Dermis blood vessel endothelial cell (primary cell): ENCODE measurements at places on chromosomes 11 and 22. TPM values are rescaled to one million over a fixed set of nuclear protein-coding genes. Genes with fewer than 3 reads are reported as not detected.

SLC5A4 gene
- total RNA-seq, result 2.7 and 3.3 TPM in 2 replicates

ZNF143 gene
- total RNA-seq, result 30.1 and 32.4 TPM in 2 replicates

ALDH3B2 gene
- not detected in 2 replicates for total RNA-seq

FXYD2 gene
- total RNA-seq, result 0.74 and 4.6 TPM in 2 replicates

DNA sequence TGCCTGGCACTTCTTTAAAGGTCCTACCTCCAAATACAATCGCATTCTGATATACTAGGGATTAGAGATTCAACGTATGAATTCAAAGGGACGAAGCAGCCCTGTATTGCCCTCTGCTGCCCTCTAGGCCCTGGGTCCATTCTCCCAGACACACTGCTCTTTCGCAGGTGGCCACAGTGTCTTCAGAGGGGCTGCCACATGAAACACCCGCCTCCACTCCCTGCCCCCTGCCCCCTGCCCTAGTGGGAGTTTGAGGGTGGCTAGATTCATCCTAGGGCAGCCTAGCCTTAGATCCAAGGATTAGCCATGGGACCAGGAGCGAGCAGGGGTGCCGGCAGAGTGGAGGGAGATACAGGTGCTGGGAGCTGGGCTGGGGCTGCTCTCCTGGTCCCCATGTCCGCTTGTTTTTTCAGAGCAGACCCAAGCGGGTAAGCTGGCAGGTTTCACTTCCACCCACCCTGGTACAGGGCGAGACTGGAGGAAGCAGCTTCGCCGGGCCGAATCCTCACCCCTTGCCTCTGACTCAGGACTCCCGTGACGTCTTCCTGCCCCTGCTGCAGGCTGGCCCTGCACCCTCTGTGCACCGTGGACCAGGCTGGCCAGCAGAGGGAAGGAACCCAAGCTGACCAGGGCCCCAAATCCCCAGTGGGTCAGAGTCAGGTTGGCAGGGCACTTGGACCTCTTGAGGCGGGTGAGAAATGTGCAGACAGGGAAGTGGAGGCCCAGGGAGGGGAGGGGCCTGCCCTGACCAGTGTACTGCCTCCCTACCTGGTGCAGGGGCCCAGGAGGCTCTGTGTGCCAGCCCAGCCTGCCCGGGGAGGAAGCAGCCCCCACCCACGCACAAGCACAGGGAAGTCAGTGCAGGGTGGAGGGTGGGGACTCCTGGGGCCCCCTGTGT lies 28.4 kb upstream of the HMOX1 start:
- DNase-seq, result peak; percentile 84

DNA sequence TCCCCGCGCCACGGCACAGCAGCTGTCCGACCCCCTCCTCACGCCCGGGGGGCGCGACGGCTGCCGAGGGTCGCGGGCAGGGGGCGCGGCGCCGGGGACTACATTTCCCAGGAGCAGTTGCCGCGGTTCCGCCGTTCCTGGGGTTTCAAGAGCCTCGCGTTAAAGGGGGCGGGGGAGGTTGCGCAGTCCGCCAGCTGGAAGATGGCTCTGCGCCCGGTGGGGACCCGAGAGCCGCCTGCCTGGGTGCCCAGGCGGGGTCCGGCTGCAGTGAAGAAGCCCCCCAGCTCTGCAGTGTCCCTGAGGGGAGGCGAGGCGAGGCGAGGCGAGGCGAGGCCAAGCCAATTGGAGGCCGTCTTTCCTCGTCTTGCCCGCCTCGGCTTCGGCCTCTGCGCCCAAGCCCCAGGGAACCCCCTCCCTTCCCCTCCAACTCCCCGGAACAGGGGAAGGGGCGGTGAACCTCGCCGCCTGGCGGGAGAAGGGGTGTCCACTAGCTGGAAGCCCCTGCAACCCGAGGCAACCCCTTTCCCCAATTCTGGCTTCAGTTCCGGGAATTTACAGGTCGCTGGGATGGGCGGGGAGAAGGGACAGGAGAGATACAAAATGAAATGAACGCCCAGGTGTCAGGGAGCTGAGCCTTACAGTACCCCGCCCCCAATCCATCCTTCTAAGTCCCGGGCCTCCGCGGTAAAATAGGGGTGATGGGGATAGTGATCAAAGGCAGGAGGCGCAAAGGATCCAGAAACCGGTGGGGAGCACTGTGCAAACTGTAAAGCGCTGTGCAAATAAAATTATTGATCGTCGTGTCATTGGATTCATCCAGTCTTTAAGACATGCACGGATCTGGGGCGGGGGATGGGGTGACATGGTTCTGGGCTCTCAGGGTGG lies 5.2 kb upstream of the GCAT start:
- peak; percentile 58 for DNase-seq

GRCh38 chr22:38285018-38285417 lies 12.2 kb upstream of the TMEM184B start:
- DNase-seq, result no peak

DNA sequence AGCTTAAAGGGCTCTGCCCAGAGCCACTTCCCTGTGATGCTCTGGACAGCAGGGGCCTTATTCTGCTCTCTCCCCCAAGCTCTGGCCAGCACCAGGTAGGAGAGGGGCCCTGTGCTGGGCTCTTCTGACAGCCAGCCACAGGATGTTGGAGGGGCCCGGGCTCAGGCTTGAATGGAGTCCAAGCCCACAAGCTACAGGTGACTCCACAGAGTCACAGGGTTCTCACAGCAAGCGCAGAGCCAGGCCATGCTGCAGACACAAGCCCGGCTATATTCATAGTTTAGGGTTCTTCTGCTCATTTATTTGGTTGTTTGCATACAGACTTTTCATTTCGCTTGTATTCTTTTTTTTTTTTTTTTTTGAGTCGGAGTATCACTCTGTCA lies 1392.8 kb downstream of the BRD1 start:
- DNase-seq, result no peak

DNA sequence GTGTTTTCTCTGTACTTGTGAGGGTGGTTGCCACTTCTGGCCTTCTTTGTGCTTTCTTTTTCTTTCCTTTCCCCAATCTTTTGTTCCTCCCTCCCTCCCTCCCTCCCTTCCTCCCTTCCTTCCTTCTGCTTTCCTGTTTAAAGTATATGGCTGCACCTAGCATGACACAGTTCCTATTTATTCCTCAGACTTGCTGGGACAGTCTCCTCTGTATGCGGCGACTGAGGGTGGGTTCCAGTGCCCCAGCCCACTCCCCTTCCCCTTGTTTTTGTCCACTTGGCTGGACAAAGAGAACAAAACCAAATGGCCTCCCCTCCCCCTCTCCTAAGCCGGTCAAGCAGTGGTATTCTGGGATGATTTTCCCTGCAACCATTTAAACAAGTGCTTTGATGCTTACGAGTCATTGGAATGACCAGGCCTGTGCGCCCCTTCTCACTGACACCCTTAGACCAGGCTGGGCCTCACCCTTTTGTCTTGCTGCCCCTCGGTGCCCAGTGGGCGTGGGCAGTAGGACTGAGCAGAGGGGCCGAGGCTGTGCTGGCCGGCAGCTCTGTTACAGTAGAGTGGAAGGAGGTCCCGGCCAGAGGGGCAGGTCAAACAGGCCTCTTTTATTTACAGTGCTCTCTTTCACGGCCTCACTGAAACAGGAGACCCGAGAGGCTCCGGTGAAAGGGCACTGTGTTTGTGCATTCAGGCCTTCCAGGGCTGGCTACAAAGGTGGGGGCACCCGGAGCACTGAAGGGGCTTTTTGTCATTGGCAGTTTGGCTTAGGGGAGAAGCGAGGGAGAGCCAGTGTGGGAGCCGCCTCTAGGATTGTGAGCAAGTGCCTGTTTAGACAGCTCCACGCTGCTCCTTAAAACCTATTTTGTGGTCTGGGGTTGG lies 32.2 kb downstream of the ZBTB16 start:
- peak; percentile 34 for DNase-seq

DNA sequence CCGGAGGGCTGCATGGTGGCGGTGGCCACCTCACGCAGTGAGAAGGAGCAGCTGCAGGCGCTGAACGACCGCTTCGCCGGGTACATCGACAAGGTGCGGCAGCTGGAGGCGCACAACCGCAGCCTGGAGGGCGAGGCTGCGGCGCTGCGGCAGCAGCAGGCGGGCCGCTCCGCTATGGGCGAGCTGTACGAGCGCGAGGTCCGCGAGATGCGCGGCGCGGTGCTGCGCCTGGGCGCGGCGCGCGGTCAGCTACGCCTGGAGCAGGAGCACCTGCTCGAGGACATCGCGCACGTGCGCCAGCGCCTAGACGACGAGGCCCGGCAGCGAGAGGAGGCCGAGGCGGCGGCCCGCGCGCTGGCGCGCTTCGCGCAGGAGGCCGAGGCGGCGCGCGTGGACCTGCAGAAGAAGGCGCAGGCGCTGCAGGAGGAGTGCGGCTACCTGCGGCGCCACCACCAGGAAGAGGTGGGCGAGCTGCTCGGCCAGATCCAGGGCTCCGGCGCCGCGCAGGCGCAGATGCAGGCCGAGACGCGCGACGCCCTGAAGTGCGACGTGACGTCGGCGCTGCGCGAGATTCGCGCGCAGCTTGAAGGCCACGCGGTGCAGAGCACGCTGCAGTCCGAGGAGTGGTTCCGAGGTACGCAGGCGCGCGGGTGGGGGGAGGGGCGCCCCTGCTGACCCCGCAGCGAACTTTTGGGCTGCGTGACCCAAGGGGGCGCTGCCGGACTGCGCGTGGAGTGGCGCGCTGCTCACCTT lies 670 bp downstream of the NEFH start:
- peak; percentile 58 for DNase-seq

DNA sequence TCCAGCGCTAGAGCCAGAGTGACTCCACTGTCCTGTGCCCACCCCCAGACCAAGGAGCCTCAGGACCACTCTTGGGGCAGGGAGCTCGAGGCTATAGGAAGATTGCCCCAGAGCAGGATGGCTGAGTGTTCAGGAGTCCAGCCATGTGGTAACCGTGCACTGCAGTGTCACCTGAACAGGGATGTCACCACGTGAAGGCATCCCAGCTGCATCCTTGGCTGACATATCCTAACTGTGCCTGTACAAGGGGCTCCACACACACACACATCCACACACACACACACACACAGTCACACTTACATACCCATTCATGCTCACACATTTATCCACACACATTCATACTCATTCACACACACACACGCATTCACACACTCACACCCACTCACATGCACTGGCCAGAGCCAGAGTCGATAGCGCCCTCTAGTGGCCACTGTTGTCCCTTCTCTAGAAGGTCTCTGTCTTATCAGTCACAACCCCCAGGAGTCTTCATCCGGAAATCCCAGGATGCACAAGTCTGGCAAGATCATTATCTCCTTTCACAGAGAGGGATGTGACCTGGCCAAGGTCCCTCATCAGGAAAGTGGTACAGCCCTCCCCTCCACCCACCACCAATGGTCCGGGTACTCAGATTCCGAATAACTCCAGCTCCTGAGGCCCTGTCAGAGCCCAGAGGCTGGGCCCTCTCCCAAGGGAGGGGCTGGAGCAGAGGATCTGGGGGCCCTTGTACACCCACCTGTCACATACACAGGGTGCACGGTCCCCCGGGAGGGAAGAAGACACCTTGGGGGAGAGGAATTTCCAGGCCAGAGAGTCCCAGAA lies 55.1 kb downstream of the IGLL5 start:
- peak; percentile 77 for DNase-seq
